Activated naive CD8-positive, alpha-beta T cell treated with anti-CD3 and anti-CD28 coated beads, Interleukin-2, amount 50 U/mL, for 16 hours (primary cell): ENCODE measurements at places on chromosomes 5 and 9.
A peak's percentile ranks its signal among the peaks of the same experiment; 100 is the strongest.

- no peak for DNase-seq
Measured at GRCh38 chr5:62475072-62475471, 62.5 kb downstream of the IPO11 start.

DNA sequence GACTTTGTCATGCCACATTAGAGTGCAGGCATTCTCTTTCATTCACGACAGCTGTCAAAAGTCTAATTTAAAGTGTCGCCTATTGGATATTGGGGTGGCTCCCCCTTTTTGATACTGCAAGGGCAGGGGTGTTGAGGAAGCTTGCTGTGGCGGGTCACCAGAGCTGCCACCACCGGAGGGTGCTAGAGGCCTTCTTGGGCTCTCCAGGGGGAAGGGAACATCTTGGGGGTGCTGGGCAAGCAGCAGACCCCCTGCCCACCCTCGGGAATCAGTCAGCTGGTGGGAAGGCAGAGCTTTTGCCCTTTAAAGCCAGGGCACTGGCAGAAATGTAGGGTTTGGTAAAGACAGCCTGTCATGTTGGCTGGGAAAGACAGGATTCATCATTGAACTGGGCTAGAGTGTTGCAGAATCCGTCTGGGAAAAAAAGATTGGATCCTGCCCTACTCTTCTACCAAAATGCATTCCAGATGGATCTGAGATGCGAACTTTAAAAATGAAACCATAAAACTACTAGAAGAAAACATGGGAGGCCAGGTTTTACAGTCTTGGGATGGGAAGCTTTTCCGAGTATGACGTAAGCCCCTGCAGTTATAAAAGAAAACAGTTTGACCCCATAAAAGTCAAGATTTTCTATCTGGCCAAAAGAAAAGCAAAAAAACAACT is 22.3 kb downstream of the COL5A1 start:
- DNase-seq: no peak

DNA sequence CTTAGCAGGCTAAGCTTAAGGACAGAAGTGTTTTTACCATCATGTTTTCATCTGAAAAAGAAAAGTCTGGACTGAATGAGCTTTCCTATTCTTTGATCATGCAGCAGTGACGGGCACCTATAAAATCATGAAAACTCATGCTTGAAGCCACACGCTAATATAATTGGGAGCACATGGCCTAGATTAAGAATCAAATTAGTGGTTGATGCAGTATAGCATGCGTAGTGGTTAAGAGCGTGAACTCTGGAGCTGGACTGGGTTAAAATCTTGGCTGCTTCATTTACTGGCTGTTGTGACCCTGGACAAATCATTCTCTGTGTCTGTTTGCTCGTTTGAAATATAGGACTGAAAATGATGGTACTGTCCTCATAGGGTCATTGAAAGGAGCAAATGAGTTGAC is 49.9 kb upstream of the IL13 start:
- DNase-seq: no peak

DNA sequence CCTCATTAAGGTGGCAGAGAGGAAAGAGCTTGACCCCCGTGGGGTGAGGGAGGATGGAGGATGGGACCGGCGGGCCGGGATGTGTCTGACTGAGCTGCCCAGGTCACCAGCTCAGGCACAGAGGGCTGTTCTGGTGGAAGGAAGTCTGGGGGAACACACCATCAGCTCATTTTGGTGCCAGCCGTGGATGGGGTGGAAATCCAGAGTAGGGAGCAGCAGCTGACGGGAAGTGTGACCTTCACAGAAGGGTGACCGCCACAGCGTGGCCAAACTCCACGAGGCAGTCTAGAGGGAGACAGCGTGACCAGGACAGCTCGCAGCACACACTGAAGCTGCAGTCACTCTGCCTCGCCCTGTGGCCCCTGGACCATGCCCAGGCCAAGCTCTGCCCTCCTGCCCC is 45.3 kb upstream of the PHYKPL start:
- no peak for DNase-seq

- no peak for DNase-seq
Measured at GRCh38 chr5:152551061-152551460, 146.0 kb upstream of the NMUR2 start.

DNA sequence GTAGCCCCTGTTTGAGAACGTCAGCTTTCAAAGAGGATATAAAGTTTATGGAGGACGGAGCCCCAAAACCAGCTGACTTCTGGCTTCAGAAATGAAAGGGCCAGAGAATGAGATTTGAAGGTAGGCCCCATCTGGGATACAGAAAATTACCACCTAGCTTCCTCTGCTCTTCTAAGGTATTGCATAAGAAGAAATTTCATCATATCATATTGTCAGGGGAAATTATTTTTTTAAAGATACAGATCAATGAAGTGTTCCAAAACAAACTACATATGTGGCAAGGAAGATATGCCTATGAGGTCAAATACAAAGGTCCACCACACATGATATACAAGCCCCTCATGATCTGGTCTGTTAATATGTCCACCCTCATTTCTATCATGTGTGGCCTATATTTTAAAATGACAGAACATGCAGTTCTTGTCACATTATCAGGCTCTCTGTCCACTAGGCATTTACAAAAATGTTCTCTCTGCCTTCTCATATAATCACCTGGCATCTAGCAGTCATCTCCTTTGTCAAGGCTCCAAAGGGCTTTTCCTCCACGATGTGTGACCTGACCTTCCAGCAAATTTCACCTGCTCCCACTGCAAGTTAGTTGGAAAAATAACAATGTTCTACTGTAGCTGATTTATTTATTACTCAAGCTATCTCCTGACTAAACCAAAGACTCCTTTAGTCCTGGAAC is 83.1 kb downstream of the DPYSL3 start:
- no peak for DNase-seq

- DNase-seq: no peak
Measured at GRCh38 chr9:18361646-18362045, 112.3 kb upstream of the ADAMTSL1 start.

DNA sequence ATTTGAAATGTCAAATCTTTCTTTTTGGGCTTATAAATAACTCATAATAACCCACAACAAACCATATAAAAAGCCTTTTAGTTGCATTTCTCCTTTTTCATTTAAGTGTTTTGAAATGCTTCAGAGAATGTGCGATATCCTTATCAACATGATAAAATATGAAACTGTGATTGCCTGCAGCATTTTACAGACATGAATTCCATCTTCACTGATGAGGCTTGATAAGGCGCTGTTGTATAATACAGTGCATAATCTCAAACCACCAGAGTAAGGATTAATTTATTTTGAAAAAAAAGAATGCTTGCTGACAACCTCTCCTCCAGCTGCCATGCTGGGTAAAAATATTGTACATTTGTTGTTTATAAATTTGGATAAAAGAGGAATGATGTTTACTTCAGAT is 216.8 kb downstream of the PBX3 start:
- no peak for DNase-seq

- no peak for DNase-seq
Measured at GRCh38 chr5:41182666-41183065, 30.7 kb downstream of the C6 start.

DNA sequence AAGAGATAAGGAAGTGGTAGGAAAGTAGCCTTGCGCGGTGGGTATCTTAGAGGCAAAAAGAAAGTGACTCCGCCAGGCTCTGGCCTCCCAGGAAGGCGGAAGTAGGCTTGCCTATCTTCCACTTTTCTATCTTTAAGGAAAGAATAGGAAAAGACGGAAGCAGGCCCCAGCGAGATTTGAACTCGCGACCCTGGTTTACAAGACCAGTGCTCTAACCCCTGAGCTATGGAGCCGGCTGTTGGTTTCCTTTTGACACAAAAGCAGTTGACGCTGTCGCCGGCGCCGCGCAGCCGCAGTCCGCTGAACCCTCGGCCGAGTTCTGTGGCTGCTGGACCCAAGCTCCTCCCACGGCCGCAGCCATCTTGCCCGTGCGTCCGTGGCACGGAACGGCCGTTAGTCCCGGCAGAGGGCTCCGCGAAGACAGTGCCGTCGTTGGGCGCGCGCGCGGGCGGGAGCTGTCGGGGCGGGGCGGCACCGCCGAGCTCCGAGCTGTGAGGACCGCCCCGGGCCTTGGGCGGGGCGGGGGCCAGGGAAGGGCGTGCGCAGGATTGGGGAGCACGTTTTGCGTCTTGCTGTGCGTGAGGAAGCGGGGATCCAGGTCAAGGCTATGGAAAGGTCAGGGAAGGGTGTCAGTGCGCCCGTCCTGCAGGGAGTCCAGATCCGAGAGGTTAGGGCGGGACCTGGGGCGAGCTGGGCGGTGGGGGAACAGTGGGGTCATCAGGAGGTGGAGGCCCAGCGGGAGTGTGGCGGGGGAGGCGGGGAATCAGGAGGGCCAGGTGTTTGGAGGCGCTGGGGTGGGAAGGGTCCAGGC is 13.3 kb downstream of the TRIM7 start:
- peak; percentile 84 for DNase-seq

DNA sequence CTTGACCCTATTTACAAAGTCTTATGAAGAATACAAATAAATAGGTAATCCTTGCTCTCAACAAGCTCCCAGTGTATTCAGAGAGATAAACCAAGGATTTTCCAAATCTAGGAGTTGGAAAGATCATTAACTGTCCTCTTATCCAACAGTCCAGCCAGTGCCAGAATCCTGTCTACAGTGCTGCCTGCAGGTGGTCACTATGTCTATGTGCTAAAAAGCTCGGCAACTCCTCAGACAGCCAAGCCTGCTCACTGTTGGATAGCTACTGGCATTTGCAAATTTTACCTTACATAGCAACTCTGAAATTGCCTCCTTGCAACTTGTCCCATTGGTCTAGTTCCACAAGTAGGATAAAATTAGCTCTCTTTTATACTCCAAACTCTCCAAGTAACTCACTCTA is 187.4 kb downstream of the DCP2 start:
- no peak for DNase-seq

DNA sequence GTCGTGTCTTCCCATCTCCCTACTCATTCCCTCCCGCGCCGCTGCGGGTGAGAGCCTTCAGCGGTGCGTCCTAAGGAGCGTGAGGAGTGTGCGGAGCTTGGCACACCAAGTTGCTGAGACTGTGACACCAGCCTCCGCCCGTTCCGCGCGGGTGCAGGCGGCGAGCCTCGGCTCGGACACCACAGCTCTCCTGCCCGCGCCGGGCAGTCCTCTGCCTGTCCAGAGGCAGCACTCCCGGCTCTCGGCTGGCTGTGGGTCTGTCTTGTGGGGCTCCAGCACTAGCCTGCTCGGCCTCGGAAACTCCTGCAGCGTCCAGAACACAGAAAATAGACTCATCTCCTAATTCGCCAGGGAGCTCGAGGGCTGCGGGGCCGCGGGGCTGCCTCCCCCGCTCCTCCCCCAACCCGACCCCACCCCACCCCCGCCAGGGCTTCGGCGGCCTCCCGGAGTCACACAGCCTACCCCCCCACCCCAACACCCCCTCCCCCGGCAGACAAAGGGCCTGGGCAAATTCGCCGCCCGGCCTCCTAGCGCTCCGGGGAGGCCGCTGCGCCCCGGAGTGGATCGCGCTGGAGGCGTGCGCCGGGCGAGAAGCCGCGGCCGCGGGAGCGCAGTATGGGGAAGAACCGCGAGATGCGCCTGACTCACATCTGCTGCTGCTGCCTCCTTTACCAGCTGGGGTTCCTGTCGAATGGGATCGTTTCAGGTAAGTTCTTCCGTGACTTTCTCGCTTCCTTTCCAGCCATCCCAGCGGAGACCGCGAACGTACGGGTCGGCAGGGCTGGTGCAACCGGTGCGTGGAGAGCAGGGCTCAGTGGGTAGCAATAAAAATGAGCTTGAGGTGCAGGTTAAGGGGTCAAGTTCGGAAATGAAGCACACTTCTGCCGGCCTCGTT is at the start of gene ADAMTS19:
Gene ADAMTS19 (plus strand): TSS at position 522 of the 895 bp plus-strand sequence. CDS start 94 bp downstream, at position 616.
- DNase-seq: no peak

GRCh38 chr9:93593144-93593658 is 16.8 kb downstream of the PHF2 start:
- DNase-seq: no peak

- no peak for DNase-seq
Measured at GRCh38 chr5:133063965-133064364, 12.2 kb downstream of the HSPA4 start.

- DNase-seq: no peak
Measured at GRCh38 chr5:174692982-174693422, 31.4 kb upstream of the MSX2 start.

DNA sequence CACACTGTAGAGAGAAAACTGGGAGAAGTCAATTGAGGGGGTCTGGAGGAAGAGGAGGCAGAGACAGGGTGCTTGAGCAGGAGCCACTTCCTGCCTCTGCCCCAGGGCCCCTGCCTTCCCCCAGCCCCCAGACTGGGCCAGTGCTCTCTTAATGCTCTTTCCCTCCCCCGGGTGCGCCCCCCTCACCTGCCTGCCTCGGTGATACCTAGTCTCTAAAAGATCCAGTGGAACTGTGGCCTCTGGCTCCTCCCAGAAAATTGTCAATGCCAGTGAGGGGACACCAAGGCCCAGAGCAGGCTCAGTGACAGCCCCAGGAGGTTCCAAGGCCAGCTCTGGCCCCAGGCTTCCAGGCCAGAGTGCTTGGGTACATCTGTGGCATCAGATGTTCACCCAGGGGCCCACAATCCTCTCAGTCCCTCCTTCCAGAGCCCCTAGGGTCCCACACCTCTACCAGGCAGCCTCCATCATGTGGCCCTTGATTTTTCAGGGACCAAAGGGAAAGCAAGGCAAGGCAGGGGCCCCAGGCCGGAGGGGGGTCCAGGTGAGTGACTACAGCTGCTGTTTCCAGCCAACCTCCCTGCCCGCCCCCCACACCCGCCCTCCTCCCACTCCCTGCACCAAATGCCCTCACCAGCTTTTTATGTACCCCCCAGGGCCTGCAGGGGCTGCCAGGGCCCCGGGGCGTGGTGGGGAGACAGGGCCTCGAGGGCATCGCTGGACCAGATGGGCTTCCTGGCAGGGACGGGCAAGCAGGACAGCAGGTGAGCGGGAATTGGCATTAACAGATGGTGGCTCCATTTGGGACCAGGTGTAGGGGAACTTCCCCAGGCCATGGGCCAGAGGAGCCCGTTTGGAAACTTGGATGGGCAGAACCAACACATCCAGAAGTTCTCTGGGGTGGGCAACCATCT is 33.1 kb upstream of the ORM1 start:
- no peak for DNase-seq

- no peak for DNase-seq
Measured at GRCh38 chr5:111134087-111134486, 41.9 kb downstream of the WDR36 start.

- no peak for DNase-seq
Measured at GRCh38 chr9:99565203-99565602, 256.5 kb upstream of the NR4A3 start.

DNA sequence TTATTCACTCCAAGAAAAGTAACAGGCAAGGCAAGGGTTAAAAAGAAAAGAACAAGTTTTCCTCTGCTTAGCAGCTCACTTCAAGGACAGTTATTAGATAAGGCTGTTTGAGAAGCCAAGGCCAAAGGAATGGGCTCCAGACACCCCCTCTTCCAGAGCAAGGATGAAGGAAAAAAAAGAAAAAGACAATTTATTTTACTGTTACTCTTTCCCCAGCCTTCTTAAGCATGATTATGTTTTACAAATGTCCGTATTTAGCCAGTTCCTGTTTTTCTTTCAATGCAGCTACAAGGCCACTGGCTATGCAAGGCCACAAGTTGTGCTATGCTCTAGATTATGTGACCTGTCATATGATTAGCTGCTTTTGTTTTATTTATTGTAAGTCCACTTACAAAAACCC is 106.5 kb upstream of the SIMC1 start:
- DNase-seq: no peak

GRCh38 chr5:16597946-16598694 is 18.7 kb downstream of the RETREG1 start:
- no peak for DNase-seq
